Fibroblast of pulmonary artery (primary cell): ENCODE measurements at places on chromosomes 6 and 20.

DNA sequence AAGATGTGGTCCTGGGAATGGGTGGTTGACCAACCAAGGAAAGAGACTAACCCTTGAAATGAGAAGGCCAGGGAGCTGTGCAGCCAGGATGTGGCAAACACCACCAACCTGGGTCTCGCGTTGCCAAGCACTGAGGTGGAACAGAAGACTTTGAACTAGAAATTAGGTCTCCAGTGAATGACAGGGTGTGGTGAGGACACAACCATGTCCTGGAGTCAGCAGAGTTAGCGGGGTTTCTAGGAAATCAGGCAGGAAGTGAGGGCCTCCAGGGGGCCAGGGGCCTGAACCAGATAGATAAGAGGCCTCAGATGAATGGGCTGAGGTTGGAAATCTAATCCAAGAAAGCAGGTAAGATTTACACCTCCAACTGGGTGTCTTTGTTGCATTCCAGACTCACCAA, 353.3 kb upstream of the ARID1B start:
- DNase-seq = no peak

DNA sequence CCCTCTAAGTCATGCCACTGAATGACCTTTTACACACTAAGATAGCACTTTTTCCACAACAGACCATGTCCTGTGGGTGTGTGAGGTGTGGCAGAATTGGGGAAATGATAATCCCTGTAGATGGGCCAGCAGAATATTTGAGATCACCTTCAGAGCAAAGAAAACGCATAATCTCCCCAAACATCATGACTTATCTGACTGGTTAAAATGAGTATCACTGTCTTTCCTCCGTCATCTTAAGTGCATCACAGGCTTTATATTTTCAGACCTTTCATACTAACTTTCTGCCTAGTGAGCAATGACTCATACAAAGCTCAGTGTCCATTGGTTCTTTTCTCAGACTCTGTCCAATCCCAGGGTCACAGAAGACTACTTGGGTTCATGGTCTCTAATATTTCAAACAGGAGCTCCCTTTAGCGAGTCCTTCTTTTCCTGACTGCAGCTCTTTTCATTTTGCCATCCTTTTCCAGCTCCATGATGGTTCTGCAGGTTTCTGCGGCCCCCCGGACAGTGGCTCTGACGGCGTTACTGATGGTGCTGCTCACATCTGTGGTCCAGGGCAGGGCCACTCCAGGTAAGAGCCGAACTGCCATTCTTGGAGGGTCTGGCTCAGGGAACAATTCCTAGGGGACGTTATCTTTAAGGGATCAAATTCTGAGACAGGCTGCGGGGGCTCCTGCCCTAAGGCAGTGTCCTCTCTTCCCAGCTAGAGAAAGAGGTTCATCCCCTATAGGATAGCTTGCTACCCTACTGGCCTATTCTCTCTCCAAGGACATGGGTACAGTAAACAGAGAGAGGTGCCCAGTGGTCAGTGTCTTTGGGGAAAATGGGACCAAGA, at the start of gene HLA-DPB1:
Gene HLA-DPB1 (plus strand): TSS at position 423 of the 838 bp plus-strand sequence. CDS start 52 bp downstream, at position 475.
- peak; percentile 60 for DNase-seq

GRCh38 chr6:136922685-136923006, 545 bp downstream of the SLC35D3 start:
- DNase-seq = no peak

- DNase-seq = peak; percentile 53
Observed at GRCh38 chr6:138996524-138996923, 8.5 kb upstream of the REPS1 start.

- no peak for DNase-seq
Observed at GRCh38 chr20:1537731-1538058, 19.8 kb downstream of the SIRPD start.

DNA sequence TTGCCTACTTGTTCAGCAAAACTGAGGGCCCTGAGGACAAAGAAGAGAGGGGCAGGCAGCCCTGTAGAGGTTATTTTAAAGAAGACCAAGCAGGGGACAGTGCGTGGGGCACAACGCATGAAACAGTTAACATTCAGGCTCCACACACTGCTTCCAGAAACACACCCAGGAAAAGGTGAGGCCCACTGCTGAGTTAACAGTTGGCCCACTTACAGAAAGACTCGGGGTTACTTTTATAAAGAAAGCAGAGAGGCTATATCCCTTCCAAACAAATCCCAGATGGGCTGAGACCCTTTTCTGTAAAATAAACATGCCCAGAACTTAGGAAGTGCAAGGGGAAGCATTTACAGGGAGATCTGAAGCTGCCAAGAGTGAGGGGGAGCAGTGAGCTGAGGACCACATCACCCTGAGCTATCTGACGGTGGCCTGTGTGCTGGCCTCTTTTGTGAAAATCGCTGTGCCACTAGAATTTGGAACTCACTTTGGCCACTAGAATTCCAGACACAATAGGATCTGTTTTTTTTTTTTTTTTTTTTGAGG, 49.8 kb upstream of the SSTR4 start:
- no peak for DNase-seq

DNA sequence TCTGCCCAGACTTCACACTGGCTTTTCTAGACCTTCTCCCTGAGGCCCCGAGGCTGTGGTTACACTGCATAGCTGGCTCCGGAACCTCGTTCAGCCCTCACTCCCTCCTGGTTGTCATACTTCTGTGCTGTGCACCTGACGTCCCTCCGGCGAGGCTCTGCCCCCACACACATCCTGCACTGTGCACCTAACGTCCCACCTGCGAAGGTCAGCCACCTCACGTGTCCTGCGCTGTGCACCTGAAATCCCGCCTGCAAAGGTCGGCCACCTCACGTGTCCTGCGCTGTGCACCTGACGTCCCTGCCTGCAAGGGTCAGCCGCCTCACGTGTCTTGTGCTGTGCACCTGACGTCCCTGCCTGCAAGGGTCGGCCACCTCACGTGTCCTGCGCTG, 111.0 kb upstream of the FRMD1 start:
- no peak for DNase-seq

DNA sequence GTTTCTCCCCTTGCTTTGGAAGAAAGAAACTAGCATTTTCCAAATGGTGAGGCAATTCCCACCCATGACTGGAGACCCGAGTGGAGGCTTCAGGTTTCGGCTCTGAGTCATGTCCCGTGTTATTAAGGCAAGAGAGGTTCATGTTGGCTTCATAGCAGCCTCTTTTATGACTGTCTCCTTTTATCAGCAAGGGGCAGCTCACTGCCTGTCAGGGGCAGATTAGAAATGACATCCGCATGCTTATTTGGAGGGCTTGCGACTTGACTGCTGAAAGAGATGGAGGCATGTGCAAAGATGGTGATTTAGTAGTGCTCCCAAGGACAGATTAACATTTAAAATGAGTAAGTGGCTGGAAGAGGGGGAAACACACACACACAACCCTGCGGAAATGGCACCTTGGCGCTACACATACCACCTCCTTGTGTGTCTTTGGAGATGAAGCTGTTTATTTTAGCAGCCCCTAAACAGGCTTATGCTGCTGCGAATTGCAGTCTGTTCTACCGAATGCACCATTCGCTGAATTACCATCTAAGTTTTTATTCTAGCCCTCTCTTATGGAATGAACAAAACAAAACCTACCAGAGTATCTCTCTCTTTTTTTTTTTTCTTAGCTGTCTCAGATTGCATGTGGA, 52.1 kb upstream of the VSTM2L start:
- DNase-seq = peak; percentile 1

- no peak for DNase-seq
Observed at GRCh38 chr20:38214256-38215193, 46.0 kb downstream of the KIAA1755 start.

DNA sequence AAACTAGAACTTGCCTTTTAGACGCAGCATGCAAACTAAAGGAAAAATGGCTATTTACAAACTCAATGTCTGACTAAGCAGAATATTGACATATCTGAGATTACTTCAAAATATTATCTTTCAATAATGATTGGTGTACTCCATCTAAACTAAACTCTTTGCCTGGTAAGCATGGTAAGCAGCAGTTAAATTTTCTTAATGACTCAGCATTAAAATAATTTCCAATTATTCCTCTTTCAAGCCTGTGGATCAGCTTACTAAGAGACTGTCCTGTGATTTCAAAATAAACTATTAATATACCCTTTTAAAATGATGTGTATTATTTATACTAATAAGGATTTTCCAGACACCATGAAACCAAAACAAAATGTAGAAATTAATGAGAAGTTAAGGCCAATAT, 226.8 kb upstream of the THEMIS start:
- DNase-seq = no peak

GRCh38 chr20:62425281-62426058, 1.9 kb downstream of the RBBP8NL start:
- DNase-seq = no peak

GRCh38 chr6:147922799-147923198, 414.3 kb downstream of the SAMD5 start:
- DNase-seq = no peak

DNA sequence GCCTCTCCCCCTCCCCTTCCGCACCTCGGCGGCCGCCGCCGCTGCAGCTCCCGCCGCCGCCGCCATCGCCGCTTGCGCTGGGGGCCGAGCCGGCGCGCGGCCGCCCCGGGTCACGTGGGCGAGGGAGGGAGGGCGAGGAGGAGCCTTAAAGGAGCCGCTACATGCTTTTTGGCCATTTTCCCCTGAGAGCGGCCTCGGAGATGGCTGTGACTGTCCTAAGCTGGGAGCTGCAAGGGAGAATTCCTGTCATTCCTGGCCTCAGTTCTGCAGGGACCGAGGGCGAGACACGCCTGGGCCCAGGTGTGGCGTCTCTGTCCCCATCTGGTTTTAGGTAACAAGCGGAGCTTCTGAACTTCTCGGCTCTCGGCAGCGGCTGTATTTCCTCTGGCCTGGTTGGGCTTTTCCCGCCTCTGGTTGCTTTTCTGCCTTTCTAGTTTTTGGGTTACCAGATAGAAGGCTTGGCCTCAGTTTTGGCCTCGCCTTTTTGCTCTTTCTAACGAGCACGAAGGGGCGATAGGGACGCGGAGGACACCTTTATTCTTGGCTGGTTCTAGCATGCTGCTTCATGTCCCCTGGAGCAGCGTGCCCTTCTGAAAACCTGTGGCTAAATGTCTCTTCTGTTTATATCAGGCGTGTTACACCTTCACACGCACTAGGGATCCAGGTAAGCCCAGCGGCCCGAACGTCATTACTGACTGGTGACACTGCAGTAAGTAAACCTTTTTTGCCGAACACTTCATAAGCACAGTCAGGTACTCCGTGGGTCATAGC, at the start of gene EHMT2:
Gene EHMT2 (minus strand): TSS at position 87 of the 771 bp plus-strand sequence. CDS start 21 bp downstream, at position 66.
- DNase-seq = peak; percentile 76

DNA sequence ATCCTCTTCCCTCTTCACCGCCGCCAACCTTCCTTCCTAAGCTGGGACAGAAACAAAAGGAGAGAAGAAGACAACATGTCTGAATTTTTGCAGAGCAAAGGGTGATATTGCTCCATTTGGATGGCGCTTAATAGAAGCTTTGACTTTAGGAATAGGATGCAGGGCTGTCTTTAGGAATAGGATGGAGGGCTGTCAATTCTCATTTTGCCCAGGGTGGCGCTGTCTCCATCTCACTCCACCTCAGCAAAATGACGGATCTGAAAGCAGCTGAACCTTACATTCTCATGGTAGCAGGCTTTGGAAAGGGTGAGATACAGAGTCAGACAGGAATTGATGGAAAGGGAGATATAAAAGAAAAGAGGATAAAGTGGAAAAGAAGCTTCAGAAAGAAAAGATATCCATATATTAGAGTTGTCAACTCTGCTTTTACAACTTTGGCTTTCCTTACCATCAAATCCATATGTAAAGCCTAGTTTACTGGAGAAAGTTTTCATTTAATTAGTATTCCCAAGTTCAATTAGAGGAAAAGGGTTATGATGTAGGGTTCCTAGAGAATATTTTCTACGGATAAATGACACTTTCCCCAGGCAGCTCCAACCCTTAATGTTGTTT, 2.4 kb downstream of the MTCL3 start:
- peak; percentile 56 for DNase-seq

GRCh38 chr20:40922865-40923264, 105.8 kb upstream of the TOP1 start:
- DNase-seq = no peak

- no peak for DNase-seq
Observed at GRCh38 chr6:31142361-31142761, 3.5 kb upstream of the PSORS1C2 start.

DNA sequence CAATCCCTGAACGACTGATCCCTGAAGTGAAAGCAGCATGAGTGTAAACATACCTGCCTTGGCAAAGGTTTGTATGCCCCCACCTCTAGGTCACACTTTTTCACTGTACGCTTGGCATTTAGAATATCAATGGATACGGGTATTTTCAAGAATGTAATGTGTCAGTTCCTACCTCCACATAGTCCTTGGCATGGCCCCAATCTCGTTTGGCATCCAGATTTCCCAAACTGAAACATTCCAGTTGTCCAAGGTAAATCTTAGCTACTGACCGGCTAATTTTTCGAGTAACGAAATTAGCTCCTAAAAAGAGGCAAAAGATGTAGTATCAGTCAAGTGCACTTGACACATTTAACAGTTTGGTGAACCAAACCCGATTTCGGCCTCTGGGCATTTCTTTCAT, 315.5 kb downstream of the GMDS start:
- no peak for DNase-seq

DNA sequence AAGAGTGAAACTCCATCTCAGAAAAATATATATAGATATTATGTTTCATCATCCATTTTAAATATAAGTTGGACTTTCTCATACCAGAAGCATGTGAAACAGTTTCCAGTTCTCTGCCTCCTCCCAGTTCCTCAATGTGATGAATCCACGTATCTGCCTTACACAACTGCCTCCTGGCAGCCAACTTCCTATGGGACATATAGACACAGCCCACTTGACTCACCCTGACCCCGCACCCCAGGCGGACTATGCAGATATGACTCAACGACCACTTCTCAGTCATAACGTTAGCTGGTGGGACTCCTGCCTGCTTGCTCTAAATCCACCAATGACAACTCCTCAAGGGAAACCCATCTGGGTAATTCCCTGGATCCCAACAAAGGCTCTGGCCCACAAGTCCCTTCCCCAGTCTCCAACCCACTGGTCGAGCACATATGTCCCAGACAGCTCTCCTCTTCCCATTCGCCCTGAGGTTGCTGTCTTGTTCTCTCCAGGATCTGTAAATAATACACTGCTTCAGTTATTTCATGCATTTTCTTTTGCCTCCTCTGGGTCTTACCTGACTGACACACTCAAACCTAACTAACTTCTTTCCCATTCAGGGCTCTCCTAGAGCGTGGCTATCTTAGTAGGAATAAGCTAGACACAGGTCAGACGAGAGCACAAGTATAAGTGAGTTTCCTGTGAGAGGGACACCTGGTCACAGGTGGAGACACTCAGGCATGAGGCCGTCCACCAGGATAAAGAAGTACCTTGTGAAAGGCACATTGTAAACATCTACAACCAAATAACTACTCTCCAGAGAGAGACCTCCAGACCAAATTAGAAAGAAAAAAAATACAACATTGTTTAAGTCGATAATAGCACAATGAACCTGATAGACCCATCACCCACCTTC, 548.5 kb downstream of the CD83 start:
- DNase-seq = peak; percentile 96

DNA sequence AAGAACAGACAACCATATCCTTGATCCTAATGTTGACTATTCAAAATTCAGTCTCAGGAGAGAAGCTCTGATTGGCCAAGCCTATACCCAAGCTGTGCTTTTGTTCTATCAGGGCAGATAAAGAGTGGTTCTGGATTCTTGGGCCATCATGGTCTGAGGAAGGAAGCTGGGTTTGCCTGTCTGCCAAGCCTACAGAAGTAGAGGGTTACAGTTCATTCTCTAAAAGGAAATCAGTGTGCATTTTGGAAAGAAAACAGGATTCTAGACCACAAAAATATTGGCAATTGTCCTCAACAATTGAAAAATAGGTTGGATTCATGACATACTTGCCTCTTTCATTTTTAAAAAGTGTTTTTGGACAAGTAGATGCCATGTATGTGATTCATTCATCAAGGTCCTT, 145.4 kb upstream of the BMP2 start:
- peak; percentile 17 for DNase-seq
